ENCODE measurements at places on chromosomes 11 and 22.

DNA sequence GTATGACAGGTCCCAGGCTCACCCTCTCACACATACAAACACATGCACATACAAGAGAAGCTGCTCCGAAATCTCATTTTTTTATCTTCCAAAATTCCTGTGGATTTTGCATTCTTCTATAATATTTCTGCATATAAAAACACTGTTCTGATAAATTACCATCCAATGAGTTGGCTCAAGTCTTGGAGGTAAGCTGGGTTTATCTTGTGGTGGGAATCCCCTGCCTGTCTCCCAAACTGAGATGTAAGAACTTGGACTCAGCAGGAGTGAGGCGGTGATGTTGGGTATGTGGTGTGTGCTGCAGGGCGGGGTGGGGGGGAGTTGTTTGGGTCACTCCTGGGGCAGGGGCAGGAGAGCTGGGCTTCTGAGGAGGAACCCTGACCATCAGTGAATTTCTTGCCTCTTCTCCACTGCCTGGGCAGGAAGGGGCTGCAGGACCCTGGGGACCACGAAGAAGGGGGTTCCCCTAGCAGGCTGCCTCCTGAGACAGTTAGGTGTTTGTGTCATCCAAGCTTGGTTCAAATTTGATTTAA lies 6.8 kb upstream of the P2RY6 start:
- DNase-seq = no peak

DNA sequence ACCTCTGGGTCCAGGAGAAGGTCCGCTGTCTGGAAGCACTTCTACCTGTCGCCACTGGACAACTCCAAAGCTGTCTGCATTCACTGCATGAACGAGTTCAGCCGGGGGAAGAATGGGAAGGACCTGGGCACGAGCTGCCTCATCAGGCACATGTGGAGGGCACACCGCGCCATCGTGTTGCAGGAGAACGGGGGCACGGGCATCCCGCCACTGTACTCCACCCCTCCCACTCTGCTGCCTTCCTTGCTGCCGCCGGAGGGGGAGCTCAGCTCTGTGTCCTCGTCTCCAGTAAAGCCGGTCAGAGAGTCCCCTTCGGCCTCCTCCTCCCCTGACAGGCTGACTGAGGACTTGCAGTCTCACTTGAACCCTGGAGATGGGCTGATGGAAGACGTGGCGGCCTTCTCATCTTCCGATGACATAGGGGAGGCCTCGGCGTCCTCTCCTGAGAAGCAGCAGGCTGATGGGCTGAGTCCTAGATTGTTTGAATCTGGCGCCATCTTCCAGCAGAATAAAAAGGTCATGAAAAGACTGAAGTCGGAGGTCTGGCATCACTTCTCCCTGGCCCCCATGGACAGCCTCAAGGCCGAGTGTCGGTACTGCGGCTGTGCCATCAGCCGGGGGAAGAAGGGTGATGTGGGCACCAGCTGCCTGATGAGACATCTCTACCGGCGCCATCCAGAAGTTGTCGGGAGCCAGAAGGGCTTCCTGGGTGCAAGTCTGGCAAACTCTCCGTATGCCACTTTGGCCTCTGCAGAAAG lies 31.0 kb downstream of the ZBED4 start:
- no peak for DNase-seq

- DNase-seq = peak; percentile 74
Observed at GRCh38 chr11:129331871-129332274, 43.8 kb upstream of the BARX2 start.

- DNase-seq = no peak
Observed at GRCh38 chr11:32092581-32093170, 1.8 kb downstream of the RCN1 start.

GRCh38 chr22:23800297-23801237 lies 13.8 kb downstream of the SMARCB1 start:
- no peak for DNase-seq

- peak; percentile 61 for DNase-seq
Observed at GRCh38 chr11:132028380-132029240, 658.2 kb downstream of the NTM start.

DNA sequence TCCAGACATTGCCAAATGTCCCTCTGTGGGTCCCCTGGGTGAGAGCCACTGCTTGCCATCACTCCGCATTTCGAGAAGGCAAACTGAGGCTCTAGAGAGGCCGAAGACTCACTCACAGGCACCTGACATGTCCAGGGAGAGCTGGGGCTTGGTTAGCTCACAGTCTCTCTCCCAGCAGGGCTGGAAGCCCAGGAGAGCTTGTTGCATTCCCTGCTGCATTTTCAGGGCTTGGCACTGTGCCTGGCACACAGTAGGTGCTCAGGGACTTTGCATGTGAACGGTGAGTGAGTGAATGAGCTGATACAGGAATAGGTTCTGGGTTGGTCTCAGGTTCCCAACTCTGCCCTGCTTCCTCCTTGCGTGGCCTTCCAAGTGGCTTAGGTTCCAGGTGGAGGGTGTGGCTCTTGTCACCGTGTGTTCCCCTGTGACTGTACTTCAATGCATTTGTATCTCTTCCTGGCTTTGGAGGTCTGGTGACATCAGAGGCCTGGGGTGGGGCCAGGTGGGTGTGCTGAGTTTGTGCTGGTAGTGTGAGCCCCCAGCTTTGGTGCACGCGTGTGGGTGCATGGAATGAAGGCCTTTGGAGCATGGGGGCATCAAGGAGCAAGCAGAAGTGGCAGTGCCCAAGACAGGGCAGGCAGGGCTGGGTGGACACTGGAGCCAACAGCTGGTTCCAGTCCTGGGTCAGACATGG lies 18.4 kb upstream of the SMIM38 start:
- DNase-seq = no peak

- DNase-seq = no peak
Observed at GRCh38 chr22:37354261-37354660, 72.0 kb downstream of the CYTH4 start.

All from mesenchymal stem cell (in vitro differentiated cells and primary cell).